ENCODE measurements at places on chromosomes 3 and 15.

DNA sequence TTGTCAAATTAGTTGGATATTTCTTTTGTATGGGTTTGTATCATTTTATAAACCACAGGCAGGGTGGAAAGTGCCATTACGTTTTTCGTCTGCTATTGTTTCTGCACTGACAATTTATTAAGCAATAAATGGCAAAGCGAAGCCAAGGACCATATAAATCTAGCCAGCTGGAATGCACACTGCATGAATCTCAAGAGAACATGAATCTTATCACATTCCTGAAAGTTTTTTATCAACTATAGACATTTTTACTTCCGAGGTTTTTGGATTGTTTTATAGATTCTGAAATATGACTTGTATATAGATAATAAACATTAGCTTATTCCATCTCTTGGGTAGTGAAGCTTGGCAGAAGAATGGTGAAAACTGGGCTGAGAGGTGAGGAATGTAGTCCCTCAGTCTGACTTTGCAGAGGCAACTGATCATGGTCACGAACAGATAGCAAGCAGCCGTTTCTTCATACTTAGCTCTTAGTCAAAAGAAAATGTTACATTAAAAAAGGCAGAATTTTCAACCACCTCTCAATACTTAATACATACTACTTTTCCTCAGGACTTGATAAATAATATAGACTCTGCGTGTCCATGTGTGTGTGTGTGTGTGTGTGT, 102.7 kb downstream of the OSBPL10 start:
- no peak for DNase-seq

- DNase-seq, result no peak
Observed at GRCh38 chr15:70348226-70348543, 250.5 kb upstream of the TLE3 start.

DNA sequence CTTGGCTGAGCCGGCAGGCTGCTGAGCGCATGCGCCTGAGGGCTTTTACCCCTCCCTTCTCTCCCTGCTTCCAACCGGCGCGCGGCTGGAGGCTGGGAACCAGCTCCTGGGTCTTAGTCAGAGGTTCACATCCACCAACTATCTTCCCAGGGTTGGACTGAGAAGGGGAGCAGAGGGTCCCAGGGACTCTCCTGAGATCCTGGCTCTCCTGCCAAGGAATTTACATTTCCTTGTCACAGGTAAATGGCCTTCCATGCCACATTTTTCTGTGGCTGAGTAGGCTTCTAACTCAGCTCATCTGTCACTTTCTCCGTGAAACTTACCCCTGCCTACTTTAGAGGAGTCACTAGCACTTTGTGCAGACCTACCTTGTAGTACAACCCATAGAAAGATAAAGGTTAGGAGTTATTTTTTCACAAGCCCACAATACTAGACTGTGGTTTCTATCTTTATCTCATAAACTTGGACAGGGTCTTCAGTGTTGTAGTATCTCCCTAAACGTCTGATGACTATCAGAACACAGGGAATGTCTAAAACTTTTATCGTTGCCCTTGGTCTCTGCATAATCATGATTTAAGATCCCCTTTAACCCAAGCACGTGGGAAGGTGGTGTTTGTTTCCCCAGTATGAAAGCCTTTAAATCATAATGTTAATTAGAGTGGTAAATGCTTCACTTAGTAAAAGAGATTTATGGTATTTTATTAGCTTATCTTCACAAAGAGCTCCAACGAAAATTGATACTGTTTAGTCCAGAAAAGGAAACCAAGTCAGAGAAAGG, 638 bp upstream of the TBC1D5 start:
- DNase-seq, result no peak

DNA sequence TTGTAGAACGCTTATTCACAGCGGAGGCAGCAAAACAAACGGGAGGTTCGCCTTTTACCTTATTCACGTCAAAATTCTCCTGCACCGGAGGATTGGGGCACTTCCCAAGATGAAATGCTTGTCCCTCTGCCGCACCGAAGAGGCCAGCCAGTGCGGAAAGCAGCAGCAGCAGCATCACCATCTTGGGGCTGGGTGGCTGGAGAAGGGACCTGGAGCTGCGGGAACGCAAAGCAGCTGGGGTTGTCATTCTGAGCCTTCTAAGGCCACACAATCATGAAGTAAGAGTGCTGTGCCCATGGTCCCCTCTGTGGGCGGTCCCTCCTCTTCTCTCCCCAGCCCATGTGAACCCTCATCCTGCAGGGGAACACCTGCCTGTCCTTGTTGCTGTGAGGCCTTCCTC, 4.5 kb downstream of the APOD start:
- DNase-seq, result no peak

DNA sequence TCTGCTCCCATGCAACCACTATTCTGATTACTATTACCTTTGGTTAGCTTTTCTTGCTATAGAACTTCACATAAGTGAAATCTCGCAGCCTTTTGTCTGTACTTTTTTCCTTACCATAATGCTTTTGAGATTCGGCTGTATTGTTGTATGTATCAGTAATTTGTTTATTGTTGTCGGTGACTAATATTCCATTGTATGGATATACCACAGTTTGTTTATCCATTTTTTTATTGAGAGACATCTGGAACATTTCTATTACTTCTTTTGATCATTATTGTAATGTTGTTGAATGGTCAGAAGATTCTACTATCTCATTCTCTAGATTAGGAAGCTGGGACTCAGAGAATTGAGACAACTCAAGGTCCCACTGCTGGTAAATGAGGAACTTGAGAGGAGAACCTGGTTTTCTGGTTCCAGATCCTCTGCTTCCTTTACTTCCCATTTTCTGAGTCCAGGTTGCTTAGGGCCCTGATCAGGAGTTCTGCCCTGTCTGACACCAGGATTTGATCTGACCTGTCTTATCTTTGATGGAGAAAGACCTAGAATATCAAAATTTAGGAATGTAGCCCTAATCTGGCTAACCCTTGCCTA, 18.2 kb upstream of the SPTSSB start:
- DNase-seq, result no peak

DNA sequence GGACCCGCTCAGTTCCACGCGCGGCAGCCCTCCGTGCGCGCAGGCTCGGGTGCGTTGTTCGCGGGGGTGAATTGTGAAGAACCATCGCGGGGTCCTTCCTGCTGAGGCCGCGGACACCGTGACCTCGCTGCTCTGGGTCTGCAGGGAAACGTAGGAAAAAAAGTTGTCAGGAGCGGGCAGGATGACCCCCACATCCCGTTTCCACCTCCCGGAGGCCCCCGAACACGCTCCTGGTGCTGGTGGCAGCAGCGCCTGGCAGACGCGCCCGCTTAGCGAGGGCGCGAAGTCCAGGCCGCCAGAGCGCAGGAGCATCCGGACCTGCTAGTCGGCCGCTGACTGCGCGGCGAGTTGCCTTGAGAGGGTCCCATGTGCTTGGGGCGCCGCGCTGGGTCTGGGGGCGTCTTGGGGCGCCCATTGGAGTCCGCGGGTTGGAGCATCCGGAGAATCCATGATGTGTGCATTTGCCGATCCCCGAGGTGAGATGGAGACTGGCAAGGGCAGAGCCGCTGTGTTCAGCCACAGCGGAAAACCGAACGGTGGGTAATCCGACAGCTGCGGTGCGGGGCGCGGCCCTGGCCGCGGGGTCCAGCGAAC, 520 bp downstream of the GREM1 start:
- DNase-seq, result no peak

Data from CD4-positive, alpha-beta T cell treated with Interferon alpha-2 for 1 hour (primary cell).